ENCODE measurements at places on chromosomes 3 and 15.

DNA sequence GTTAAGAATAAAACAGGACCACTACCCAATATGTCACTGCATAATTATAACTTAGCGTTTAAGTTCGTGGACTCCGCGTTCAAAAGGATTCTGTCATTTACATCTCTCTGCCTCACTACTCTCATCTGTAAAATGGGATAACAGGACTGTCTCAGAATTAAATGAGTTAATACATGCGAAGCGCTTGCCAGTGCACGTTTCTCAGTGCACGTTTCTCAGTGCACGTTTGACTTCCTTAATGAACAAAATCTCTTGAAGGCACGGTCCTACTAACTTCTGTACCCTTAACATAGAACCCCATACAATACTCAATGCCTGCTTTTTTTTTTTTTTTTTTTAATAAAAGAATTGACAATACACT is 499 bp downstream of the RABL3 start:
- no peak for DNase-seq

DNA sequence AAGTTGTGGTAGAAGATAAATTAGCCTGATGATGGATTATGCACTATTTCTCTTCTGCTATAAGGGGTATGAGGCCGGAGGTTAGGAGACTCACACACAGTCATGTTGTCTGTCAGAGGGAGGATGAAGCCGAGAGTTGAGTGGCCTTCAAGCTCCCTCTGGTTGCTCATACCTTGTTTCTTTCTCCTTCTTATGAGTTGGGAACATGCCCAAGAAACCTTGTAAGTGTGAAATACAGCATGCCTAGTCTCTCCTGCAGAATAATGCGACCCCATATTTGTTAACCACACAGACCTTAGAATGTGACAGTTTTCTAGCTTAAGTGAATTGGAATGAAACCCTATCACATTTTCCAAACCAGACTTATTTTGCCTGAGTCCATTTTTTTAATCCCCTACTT is 366.7 kb downstream of the PTPRG start:
- DNase-seq, result no peak

DNA sequence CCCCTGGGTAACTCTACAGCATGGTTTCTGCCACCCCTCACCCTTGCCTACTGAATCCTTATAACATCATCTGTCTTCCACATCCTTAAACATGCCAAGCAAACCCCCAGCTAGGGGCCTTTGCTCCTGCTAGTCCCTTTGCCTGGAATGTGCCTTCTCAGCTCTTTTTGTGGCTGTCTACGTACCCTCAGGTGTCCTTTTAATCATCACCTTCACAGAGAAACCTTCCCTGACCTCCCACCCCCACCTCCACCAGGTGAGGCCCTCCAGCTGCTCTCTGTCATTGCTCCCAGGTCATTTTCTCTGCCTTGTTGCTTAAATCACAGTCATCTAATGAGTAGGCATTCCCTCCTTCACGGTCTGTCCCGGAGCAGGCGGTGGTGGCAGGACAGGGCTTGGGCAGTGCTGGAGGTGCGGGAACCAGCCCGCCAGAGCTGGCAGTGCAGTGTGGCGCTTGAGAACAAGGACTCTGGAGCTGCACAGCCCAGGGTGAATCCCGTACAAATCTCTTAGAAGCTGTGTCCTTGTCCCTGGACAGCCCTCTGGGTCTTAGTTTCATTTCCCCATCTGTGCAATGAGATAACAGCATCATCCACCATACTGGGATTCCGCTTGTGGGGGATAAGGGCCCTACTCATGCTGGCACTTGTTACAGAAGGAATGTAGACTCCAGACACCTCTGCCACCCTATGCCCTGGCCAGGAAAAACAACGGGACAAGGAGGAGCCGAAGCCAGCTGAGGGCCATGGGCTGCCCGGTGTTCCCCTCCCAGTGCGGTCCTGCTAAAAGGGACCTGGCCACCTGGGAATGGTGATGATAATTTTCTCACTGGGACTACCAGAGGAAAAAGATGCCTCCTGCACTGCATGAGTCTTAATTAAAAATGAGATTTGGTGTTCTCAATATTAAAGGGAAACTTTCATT is 52.1 kb upstream of the IQSEC1 start:
- no peak for DNase-seq

DNA sequence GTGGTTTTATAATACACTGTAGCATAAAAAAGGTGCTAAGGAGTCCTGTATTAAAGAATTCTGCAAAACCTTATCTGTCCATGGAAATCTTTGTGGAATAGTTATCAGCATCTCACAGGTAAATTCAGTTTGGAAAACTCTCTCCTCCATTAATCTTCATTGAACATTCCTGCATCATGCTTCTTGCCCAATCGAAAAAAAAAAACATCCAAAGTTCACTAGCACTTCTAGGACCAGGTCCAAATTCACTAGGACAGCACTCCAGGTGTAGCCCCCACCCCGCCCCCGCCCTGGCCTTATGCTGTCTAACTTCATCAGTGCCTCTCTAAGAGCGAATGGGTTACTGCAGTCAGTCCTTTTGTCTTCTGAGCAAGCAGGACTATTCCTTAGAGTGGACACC is 138.6 kb downstream of the PLD1 start:
- DNase-seq, result no peak

DNA sequence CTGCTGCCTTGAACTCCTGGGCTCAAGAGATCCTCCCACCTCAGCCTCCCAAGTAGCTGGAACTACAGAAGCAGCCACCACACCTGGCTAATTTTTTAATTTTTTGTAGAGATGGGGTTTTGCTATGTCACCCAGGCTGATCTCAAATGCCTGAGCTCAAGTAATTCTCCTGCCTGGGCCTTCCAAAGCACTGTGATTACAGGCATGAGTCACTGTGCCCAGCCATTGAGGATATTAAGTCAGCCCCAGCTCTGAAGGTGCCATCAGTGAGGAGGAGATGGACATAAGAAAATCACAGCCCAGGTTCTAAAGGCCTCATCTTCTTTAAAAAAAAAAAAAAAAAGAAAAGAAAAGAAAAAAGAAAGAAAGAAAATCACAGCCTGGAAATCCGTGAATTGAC is 26.6 kb upstream of the PSTPIP1 start:
- DNase-seq, result no peak

DNA sequence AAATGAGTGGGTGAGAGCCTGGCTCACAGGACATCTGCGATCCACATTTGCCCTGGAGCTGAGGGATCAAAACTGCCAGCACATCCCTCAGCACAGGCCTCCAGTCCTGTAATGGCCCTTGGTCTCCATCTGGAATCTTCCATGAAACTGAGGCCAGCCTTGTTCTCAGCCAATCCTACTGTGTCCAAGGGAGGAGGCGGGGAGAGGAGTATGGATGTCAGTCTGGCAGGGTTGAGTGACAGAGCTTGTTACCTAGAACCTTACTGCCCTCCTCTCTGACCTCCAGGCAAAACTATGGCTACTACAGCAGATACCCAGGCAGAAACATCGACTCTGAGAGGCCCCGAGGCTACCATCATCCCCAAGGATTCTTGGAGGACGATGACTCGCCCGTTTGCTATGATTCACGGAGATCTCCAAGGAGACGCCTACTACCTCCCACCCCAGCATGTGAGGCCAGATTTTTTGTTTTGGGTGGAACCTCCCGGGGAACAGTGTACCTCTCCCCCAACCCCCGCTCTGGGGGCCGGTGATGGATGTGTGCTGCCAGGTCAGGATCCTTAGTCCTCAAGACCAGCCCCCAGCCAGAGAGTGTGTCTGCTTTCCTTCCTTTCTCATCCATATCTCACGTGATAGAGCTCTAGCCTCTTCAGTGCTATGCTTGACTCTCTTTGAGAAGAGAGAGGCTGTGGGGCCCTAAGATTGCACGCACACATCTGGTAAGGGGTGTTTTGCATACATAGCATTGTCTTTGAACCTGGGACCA is 41.3 kb downstream of the CHDH start:
- DNase-seq, result no peak

GRCh38 chr3:56989977-56990640 is 70.4 kb upstream of the SPATA12 start:
- no peak for DNase-seq

GRCh38 chr3:14200276-14200675 is 21.7 kb downstream of the LSM3 start:
- no peak for DNase-seq

- no peak for DNase-seq
Observed at GRCh38 chr3:196115678-196116083, 33.8 kb upstream of the TFRC start.

- DNase-seq, result peak; percentile 52
Observed at GRCh38 chr3:144031938-144032337, 60.3 kb downstream of the DIPK2A start.

GRCh38 chr3:116299646-116300081 is 145.6 kb downstream of the LSAMP start:
- DNase-seq, result no peak

DNA sequence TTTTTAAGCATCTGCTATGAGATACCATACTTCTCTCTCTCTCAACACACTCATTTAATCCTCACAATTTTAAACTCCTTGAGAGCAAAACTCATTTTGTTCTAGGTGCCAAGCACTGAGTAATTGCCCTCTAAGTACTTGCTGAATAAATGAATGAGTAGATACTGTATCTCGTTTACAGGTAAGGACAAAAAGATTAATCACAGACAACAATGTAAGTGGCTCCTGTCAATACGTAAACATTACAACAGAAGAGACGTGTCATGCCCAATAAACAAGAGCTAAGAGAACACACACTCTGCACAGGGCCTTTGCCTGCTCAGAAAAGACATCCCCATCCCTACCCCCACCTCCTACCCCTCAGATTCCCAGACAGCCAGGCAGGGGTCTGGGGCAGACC is 59.8 kb downstream of the CHSY1 start:
- no peak for DNase-seq

DNA sequence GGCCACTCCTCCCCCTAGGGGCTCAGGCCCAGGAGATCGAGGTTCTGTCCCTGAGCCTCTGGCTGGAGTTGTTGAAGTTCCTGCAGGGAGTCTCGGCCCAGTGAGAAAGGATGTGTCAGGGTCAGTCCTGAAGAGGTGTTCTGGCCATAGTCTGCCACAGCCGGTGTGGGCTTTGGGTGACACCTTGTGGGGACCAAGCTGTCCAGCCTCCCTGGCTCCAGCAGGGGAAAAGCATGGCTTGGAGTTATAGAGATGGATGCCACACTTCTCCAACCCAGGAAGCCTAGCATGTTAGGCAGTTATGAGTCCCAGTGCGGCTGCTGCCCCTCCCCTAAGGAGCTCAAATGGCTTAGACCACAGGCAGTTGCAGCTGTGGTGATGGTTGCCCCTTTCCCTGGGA is 945.6 kb upstream of the GBE1 start:
- no peak for DNase-seq

GRCh38 chr3:99365979-99366378 is 272.4 kb upstream of the COL8A1 start:
- DNase-seq, result no peak

DNA sequence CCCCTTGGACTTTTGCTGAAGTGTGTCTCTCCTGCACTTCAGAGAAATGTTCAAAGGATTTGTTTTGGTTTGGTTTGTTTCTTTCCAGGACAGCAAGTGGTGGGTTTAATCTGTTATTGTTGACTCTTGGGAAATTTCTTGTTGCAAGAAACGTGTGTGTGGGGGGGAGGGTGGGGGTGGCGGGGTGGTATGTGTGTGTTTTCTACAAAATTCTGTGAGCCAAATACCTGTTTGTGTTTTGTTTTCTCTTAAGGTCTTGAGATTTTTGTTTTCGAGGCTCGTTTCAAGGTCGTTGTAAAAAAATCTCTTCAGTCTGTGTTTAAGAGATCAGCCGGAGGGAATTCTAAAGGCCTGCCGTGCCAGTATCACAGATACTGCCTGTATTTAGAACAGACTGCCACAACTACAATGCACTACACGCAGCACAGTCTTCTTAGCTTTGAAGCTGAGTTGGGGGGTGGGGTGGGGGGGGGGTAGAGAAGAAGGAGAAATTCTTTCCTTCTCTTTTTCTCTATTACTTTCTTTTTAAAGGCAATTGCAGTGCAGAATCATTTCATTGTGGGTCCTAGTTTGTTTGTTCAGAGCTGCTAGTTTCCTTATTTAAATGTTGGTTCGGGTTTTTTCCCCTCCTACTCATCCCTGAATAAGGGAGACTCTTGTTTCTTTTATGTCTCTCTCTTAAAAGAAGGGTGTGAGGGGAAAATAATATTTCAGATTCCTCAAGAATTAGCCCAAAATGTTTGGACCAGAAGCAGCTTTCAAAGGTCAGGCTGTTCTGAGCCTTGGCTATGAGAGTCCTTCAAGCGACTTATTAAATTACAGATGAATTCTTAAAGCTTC is 1.4 kb upstream of the BCL6 start:
- peak; percentile 53 for DNase-seq

DNA sequence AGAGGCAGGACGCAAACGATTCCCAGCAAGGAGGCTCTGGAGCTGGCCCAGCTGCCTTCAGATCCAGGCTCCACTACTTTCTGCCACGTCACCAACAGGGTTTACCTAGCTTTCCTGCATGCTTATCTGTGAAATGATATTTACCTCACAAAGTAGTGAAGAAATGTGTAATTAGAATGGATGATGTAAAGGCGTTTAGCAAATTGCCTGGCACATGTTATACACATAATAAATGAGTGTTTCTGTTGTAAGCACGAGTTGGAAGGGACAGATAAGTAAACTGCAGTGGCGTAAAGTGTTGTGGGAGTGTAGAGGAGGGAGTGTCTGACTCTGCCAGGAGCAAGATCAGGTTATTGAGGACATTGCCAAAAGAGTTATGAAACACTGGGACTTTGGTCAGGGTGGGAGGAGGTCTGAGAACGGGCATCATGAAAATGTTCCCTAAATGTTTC is 3.5 kb upstream of the CHAC1 start:
- DNase-seq, result no peak

GRCh38 chr3:11273891-11274291 is 1.7 kb downstream of the ATG7 start:
- no peak for DNase-seq

DNA sequence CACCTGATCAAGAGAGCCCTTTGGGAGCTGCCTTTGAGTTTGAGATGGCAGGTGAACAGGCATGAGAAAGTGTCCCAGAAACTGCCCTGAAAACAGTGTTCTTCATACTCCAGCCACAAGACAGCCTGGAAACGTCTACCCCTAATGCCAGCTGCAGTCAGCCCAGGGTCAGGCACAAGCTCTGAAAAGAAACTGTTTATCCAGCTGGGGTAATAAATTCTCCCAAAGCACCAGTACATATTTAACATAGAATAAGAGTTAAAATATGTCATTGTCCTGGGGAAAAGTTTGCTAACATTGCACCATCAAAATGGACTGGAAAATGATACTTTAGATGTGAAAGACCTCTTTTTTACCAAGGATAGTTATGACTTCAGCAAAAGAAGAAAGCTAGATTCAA is 66.3 kb downstream of the NEK10 start:
- DNase-seq, result no peak

GRCh38 chr3:53236112-53236841 is 19.5 kb downstream of the TKT start:
- DNase-seq, result peak; percentile 55

GRCh38 chr15:27125185-27125584 is 154.2 kb downstream of the GABRG3 start:
- DNase-seq, result no peak

DNA sequence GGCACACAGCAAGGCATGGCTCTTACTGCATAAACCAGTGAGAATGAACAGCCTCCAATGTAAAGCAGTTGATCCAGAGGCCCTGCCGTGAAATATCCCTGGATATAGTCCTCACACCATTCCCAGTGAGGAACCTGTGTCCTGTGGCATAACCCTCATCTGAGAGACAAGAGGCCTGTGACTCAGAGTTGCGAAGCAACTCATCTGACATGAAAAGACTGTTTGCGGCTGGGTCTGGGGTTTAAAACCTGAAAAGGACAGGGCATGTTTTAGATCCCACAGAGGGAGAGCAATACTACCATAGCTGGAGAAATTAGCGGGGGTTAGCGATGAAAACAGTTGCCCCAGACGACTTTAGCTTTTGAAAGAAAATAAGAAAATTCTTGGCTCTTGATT is 165.3 kb upstream of the BHLHE40 start:
- no peak for DNase-seq

GRCh38 chr3:15404767-15405166 is 22.6 kb downstream of the METTL6 start:
- no peak for DNase-seq

Measured in muscle of back (tissue), 13 donors.